ENCODE measurements at places on chromosomes 4 and X.

- no peak for DNase-seq
These were observed 33.0 kb downstream of the TSPAN5 start for GRCh38 chr4:98625399-98625798.

DNA sequence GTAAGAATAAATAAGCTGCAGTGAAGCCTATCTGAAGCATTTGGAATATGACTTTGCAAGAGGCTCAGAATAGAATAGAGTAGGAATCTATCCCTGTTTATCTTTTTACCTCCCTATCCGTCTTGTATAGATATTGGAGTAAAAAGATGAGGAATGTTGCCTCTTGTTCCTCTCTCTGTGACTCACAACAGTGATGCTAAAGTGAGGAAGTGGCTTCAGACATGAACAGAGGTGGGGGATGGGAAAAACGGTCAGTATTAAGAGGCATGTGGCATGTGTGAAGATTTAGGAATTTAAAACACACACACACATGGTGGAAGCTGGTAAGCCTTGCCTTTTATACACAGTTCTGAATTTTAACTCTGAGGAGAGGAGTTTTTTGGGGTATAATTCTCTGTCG lies 3.8 kb upstream of the DCAF4L1 start:
- DNase-seq = peak; percentile 27

GRCh38 chr4:73045879-73046278 lies 23.6 kb downstream of the COX18 start:
- DNase-seq = no peak

DNA sequence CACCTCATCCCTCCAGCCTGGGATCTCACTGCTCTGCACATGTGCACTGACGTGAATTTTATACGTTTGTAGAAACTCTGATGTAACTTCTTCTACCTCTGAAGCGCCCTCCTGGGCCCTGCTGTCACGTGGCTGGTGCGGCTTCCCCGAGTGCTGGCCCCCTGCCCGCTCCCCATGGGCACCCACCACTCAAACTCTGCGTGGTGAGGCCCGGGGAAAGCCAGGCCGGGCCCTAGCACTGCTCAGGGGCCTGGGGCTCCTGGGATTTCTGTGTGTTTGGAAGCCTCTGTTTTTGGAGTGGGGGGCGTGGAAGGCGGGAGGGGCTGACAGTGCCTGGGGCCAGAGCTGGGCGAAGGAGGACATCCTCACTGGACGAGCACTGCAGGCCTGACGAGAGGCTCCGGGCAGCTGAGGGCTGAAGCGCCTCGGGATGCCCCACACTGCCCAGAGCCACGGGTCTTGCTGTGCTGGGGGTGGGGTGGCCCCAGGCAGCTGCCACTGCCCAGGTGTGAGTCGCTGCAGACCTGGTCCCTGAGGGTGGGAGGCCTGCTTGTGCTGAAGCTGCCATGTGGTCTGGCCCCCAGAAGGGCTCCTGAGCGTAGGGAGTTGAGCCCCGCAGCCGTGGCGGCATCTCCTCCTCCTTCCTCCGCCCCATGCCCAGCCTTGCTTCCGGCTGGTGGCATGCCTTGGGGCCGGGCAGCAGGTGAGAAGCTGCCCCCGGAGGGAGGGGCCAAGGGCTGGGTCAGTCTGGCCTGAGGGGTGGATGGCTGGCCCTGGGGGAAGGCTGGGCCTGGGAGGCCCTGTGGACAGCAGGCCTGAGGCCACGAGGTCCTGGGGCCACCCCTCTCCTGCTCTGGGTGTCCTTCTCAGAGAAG lies 7.7 kb downstream of the NAT8L start:
- no peak for DNase-seq

DNA sequence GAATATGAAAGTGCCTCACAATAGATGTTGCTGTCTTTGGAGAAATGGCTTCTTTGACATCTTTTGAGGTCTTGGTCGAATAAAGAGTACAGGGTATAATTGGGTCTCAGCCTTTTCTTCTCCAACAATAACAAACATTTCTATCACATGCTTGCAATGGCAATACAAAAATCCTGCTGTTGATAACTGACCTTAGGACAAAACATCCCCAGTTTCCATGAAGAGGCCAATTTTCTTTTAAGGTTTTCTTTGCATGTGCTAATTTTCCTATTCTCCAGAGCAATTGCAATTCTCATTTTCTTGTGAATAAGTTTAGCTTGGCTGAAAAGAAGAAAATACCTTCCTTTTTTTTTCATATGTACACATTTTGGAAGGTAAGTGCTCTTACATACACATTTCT lies 130.7 kb upstream of the RPS6KA6 start:
- no peak for DNase-seq

DNA sequence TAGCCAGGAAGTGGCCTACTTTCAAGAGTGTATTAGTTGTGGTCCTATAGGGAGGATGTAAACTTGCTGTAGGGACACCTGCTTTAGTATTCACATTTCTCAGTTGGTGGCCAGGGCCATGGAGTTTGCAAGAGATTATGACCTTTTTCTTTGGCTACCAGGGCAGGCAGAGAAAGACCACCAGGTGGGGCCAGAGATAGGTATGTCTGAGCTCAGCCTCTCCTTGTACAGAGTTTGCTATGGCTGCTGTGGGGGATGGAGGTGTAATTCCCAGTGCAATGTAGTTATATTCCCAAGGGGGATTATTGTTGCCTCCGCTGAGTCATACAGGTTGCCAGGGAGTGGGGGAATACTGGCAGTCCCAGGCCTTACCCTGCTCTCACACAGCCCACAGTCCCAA lies 26.3 kb upstream of the DACH2 start:
- DNase-seq = no peak

GRCh38 chr4:54230484-54231418 lies 1.7 kb downstream of the PDGFRA start:
- DNase-seq = no peak

- DNase-seq = no peak
These were observed 28.0 kb downstream of the JAKMIP1 start for GRCh38 chr4:6172093-6172926.

DNA sequence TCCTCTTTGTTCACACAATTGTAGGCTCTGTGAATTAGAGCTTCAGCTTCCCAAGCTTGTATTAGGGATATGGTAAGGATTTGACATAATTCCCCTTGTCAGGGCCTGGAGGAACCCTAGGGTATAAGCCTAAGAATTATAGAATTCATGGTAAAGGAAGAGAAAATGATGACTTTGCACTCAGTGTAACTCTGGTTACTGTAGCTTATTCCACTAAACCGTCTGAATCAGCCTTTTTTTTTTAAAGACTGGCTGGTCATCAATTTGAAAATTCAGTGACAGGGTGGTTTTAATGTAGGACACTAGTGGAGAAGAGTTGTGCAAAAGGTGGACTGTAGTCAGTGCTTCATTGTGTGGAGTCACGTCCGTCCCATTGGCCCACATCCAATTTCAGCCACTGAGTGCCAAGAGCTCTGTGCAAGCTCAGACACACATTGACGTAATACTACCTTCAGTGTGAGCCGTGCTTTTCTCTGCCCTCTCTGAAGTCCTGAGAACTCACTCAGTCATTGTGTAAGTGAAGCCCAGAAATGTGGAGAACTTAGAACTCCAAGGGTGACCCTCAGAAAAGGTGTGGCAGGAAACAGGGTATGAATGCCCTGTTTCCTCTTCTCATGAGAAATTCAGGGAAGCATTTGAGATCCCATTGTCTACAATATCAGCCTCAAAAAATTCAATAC lies 449.8 kb downstream of the C4orf33 start:
- DNase-seq = no peak

DNA sequence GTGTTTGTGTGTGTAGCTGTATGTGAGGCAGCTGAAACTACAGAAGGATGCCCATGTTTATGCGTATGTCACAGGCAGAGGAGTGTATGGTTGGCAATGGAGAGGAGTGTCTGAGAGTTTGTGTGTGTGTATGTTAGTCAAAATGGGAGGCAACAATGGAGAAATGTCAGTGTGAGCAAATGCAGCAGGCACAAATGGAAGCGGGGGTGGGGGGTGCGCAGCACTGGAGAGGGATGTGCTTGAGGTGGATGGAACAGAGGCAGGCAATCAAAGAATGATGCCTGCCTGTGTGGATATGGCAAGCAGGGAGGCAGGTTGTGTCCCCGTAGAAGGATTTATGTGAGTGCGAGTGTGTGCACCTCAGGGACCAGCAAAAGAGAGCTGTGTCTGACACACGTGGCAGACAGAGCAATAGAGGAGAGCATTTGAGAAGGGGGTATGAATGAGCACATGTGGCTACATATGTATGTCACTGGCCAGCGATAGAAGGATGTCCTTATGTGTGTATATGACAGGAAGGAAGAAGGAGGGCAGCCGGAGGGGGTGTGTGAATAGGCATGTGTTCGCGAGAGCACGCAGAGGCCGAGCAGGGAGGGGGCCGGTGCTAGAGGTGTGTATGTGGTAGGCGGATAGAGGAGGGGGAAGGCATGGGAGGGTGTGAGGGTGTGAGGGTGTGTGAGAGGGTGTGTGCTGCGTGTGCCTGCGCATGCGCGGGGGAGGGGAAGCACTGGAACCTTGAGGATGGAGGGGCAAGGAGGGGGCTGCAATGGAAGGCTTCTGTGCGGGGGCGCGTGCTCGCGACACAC lies 1.1 kb downstream of the PJA1 start:
- no peak for DNase-seq

DNA sequence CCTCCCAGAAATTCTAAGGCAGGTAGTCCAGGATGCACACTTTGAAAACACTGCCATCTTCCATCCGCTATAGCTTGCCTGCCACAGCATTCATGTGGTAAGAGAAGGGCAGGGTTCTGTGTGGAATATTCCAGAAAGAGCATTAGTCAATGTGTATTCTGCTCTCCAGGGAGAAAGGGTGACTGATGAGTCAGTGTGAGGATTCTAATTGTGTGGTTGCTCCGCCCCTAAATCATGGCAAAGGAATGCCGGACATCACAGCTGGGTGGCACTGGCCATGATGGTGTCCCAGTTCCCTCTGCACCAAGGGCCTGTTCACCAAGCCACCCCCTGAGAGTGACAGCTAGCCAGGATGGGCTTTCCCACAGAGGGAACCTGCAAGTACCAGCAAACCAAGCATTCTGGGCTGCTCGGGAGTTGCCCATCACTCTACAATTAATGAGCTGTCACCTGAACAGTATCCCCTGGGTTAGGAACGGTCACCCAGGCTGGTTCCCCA lies 9.5 kb downstream of the IDS start:
- peak; percentile 22 for DNase-seq

DNA sequence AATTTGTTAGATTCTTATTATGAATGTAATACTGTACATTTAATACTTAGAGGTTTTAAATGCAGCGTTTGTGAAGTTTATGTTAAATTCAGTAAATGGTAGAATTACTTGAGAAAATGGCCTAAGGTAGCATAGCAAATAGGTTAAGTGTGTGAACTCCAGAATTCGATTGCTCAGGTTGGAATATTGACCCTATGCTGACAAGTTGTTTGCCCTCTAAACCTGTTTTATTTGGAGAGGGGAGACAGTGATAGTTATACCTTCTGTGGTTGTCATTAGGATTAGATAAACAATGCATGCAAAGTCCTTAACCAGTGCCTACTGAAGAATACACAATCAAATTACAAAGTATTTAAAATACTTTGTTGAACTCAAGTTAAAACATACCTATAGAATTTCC lies 5.4 kb downstream of the ADAD1 start:
- no peak for DNase-seq

- no peak for DNase-seq
These were observed 111.4 kb downstream of the NYX start for GRCh38 chrX:41558531-41558930.

DNA sequence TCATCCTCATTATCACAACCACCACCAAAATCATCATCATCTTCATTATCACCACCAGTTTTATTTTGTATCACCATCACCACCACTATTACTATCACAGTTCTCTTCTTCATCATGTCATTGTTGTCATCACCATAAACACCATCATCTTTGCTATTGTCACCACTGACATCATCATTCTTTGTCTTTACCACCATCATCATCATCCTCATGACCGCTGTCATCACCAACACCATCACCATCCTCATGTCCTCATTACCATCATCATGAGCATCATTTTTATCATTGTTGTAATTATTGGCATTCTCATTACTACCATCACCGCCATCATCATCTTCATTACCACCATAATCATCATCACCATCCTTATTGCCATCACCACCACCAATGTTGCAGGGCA lies 31.4 kb downstream of the EVC start:
- no peak for DNase-seq

GRCh38 chr4:8368998-8369397 lies 71.5 kb downstream of the ACOX3 start:
- DNase-seq = no peak

DNA sequence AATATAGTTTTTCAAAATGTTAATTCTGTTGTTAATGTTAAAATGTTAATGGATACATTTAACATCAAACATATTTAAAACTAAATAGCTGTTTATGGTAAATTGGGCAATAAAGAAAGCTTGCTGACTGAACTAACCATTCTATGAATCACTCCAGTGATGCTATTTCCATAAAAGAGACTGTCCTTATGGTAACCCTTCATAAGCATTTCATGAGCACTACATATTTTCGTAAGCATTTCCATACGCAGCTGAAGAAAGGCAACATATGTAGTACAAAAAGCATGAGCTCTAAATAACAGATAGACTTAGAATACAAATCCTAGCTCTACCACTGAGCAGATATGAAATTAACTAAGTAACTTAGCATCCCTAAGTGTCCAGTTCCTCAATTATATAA lies 188.9 kb downstream of the COL25A1 start:
- peak; percentile 83 for DNase-seq

GRCh38 chrX:148500423-148501385 lies at the start of gene AFF2:
AFF2 (plus strand) TSS chrX:148500617; CDS start chrX:148501098, 481 bp downstream.
- DNase-seq = no peak

DNA sequence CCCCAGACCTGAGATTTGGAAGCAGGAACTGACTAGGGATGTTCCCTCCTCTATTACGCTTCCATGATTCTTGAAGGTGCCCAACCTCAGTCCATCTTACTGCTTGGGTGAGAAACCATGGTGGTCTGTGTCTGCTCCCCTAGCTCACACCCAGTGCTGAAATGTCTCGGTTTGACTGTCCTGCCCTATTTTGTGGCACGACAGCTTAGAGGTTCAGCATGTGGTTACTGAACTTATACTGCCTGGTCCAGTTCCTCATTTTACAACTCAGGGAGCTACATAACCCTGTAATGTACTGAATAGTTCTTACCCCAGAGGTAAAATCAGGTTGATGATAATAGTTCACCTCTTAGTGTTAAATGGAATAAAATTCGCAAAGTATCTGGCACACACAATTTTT lies 203.1 kb downstream of the RBM46 start:
- no peak for DNase-seq

- DNase-seq = no peak
These were observed 75.1 kb upstream of the DDX3X start for GRCh38 chrX:41258871-41259270.

DNA sequence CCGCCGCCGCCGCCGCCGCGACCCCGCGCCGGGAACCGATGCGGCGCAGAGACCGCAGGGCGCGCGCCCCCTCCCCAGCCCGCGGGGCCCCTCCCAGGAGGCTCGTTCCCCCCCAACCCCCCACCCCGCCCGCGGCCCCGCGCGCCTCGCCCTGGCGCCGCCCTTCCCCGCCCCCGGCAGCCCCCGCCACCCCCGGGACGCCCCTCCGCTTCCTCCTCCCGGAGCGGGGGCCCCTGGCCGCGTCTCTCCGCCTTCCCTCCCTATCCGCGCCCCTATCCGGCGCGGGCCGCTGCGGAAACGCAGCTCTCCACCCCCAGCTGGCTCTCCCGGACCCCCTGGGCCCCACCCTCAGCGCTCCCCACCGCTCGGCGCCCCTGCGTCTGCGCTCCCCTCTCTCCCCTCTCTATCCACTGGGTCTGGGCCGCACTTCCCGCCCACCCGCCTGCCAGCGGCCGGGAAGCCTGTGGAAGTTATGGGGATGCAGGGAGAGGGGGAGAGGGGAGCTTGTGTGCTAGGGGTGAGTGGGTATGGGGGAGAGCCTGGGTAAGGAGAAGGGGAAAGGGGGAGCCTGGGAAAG lies at the start of gene TMEM271:
Gene TMEM271, minus strand, starts transcription at position 51 of the 577 bp plus-strand sequence. CDS start 233 bp downstream, outside the sequence.
- DNase-seq = no peak
